A549 (cell line): ENCODE measurements at places on chromosomes 16 and 17.

DNA sequence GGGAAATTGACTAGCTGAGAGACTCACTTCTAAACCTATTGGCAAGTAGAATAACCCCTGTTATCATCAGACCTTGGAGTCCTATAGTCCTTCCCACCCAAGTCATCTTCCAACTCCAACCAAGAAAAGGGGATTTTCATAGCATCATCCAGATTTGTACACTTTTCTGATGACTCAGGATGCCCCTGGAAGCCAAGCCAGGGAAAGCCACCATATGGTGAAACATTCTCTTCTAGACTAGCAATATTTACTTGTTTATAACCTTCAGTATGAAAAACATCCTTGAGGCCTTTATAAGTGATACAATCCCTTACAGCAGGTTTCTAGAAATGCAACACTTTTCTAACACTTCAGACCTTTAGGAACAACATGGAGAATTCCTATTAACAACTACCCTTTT lies 618.8 kb upstream of the CDH11 start:
- no peak for DNase-seq

GRCh38 chr17:6623941-6624340 lies 16.6 kb downstream of the KIAA0753 start:
- no peak for DNase-seq

GRCh38 chr16:73215678-73216377 lies 167.9 kb upstream of the ZFHX3 start:
- no peak for DNase-seq

DNA sequence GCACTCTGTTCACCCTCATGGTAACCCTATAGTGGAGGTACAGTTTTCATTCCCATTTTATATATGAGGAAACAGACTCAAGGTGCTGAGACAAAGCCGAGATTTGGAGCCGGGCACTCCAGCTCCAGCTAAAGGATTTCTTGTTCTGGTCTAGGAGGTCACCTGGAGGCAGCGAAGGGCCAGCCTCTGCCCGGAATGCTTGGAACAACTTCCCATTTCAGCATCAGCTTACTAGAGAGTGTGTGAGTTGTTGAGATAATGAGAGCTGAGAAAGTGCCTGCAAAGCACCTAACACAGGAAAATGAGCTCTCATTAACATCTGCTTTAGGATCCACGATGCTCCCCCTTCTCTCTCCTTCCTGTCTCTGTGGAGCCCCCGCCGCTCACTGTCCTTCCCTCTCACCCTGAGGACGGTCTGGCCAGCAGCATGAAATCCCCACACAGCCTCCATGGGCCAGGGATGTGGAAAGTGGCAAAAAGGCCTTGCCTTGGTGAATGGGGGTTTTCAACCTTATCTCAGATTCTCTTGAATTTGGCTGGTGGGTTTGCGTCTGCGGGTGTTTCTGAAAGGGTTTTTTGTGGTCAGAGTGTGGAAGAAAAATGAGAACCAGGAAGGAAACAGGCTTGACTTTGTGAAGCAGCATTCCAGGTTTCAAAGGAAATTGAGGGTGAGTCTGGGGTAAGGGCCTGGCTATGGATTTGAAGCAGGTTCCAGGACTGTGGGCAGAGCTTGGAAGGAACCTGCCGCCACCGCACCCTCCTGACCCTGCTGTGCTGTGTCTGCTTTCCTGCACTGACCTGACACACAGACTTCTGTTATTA lies 178.7 kb downstream of the FOXL1 start:
- no peak for DNase-seq

- DNase-seq: no peak
Observed at GRCh38 chr16:83911290-83911689, 12.4 kb downstream of the MLYCD start.

- DNase-seq: no peak
Observed at GRCh38 chr17:79677646-79678045, 53.1 kb upstream of the ENPP7 start.
